ENCODE measurements at places on chromosomes 5 and 9.

GRCh38 chr9:34179213-34180136, 632 bp downstream of the UBAP1 start:
- DNase-seq = no peak

GRCh38 chr5:31401691-31402090, 130.2 kb downstream of the DROSHA start:
- no peak for DNase-seq

GRCh38 chr9:126225611-126226609, 100.7 kb upstream of the MVB12B start:
- DNase-seq = no peak

DNA sequence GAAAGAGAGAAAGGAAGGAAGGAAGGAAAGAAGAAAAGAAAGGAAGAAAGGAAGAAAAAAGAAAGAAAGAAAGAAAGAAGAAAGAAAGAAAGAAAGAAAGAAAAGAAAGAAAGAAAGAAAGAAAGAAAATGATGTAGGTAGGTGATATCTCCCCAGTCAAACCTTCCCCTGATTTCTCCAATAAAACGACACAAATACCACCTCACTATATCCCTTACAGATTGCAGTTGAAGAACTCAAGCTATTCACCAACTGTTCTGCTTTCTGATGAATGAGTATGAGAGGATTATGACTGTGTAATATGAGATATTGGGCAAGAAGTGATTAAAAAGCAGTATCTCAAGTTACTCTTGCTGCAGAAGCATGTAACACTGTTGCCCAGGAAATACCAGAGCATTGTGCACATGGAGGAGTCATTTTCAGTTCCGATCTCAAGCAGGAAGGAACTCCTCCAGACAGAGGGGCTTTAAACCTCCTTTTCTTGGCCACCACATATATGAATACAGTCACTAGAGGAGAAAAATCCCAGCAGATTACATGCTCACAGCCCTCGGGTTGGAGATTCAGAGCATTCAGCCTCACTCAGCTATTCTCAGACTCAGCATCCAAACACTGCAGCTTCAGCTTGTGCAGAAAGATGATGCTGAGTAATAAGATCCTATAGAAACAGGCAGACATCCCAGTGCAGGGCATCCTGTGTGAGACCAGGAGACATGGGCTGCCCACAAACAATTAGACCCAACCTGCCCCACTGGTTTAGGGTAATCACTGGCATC, 61.4 kb downstream of the UGCG start:
- no peak for DNase-seq

Measured in stimulated activated naive CD8-positive, alpha-beta T cell treated with anti-CD3 and anti-CD28 coated beads, Interleukin-15, Interleukin-2, amounts not matched to agents 100 U/mL and 50 U/mL, for 24 hours (primary cell).